NCI-H460 (cell line): ENCODE measurements at places on chromosomes 1 and 21.

DNA sequence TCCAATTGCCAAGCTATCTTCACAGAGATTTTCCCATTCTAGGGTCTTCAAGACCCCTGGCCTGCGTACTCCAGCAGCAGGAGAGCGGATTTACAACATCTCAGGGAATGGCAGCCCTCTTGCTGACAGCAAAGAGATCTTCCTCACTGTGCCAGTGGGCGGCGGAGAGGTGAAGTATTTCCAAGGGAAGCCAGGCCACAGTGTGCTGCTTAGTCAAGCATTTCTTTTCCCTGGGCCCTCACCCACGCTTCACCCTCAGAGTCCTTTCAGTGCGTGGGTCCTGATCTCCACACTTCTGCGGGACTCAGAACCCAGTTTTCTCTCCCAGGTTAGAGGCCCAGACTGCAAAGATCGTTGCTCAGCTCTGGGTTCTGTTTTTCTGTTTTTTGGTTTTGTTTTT is 13.1 kb downstream of the CDCA8 start:
- no peak for DNase-seq

GRCh38 chr21:45335761-45336534 is 48.3 kb upstream of the POFUT2 start:
- no peak for DNase-seq

DNA sequence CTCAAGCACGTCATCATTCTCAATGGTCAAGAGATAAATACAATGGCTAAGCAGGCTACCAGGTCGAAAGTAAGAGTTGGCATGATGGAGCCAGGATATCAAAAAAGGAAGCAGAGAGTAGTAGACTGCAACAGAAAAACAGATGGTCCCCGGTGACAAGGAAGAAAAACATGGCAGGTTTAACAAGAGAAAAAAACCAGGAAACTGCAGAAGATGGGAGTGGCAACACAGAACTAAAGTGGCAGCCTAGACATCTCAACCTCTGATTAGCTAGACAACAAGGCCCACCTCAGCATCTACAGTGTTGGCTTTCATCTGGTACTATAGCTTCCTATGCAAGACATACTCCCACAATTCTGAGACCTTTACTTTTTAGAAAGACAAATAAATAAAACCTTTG is 3.1 kb downstream of the UBR4 start:
- DNase-seq: no peak

DNA sequence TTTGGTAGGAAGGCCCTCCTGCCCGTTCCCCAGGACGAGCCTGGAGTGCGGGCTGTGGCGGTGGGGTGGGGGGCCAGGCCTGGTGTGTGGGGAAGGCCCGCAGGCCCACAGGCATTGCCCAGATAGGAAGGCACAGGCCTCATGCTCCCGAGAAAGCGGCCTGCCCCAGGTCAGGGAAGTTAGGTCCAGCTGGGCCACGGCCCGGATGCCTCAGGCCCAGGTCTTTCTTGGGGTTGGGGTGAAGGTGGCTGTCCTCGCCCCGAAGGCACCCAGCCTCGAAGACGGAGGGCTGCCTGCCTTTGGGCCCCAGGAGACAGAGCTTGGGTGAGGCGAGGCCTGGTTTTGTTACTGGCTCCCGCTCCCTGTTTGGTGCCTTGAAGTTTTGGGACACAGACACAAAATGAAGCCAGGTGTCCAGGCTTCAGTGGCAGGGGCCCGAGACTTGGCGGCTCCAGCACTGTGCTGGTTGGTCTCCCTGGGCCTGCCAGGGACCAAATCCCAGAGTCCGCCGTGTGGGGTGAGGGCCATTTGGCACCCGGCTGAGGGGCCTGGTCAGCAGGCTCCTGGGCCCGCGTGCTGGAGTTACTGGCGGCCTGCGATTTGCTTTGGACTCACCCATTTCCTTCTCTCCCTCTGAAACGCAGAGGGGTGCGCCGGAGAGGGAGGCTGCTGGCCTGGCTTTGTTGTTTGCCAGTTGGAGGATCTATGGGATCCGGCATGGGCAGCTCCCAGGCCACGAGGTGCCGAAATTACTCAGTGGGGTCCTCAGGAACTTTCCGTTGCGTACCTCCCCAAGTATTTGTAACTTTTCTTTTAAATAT is 2.0 kb downstream of the SKI start:
- no peak for DNase-seq

GRCh38 chr1:163248064-163248463 is 45.3 kb upstream of the RGS5 start:
- DNase-seq: no peak

- no peak for DNase-seq
Measured at GRCh38 chr1:41742219-41742618, 176.5 kb downstream of the HIVEP3 start.

GRCh38 chr21:33937146-33937545 is 21.5 kb upstream of the ATP5PO start:
- DNase-seq: no peak

- DNase-seq: no peak
Measured at GRCh38 chr1:100832694-100833428, 61.8 kb downstream of the EXTL2 start.

- no peak for DNase-seq
Measured at GRCh38 chr1:17098446-17099317, 20.6 kb downstream of the PADI2 start.
